Stimulated activated CD4-positive, alpha-beta T cell treated with anti-CD3 and anti-CD28 coated beads, TNF-alpha, amount 100 ng/mL, for 24 hours (primary cell): ENCODE measurements at places on chromosomes 3 and 15.

- DNase-seq, result no peak
These were observed 37.0 kb downstream of the CMTM8 start for GRCh38 chr3:32275506-32275905.

- DNase-seq, result no peak
These were observed 50.1 kb downstream of the KLHL25 start for GRCh38 chr15:85744579-85744978.

- no peak for DNase-seq
These were observed 3.1 kb downstream of the MYRIP start for GRCh38 chr3:39812537-39812936.

DNA sequence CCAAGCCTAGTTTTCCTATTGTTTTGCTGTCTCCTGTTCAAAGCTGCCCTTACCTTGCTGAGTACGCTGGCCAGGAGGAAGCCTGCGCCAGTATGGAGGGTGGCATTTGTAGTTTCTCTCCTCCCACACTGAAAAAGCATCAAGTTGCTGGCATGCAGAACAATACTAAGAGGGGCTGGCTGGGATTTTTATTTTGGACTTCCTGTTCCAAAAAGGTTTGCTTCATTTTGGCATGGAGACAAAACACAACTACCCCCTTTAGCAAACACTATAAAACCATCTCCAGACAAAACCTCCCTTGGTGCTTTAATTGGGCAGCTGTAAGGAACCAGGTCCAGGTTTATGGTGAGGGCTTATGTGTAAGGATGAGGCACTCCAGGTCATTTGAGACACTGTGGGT lies 457.6 kb downstream of the PDCD6IP start:
- no peak for DNase-seq

DNA sequence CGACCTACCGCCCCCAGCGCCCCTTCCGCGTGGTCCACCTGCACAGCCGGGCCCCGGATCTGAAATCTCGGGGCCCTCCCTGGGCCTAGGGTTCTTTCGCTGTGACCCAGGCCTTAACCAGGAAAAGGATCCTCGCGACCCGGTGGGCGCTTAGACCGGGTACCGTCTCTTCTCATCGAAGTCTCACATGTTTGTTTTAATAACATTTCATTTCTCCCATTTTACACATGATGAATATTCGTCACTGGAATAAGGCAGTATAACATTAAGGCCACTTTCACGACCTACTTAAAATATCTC lies 277 bp upstream of the DALRD3 start:
- DNase-seq, result no peak

DNA sequence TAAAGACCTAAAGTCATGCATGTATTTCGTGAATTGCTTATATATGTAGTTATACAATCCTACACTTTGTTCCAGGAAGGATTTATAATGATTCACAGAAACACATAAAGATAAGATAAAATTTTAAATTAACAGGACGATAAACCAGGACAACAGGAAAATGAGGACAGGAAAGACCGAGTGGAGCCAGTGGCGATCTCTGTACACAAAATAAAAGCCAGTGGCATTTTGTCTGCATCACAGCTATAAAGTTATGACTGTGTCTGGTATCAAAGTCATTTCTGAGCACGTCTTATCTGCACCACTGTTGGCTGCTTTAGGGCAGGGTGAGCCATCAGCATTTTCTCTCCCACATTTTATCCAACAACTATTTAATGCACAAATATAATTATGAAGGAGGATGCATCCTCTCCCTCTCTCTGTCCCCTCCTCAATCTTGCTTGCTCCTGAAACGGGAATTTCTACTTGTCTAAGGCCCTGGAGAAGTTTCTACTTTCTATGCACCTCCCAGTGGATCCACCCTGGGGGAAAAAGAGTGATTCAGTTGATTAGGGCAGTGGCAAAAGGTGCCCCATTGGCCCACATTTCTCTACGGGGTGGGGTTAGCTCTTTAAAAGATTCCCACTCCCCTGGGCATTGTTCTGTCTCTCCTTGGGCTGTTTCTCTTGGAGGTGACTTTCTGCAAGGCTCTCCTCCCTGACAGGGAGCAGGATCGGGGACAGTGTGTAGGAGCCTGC lies 159.4 kb upstream of the UBE2E1 start:
- no peak for DNase-seq

DNA sequence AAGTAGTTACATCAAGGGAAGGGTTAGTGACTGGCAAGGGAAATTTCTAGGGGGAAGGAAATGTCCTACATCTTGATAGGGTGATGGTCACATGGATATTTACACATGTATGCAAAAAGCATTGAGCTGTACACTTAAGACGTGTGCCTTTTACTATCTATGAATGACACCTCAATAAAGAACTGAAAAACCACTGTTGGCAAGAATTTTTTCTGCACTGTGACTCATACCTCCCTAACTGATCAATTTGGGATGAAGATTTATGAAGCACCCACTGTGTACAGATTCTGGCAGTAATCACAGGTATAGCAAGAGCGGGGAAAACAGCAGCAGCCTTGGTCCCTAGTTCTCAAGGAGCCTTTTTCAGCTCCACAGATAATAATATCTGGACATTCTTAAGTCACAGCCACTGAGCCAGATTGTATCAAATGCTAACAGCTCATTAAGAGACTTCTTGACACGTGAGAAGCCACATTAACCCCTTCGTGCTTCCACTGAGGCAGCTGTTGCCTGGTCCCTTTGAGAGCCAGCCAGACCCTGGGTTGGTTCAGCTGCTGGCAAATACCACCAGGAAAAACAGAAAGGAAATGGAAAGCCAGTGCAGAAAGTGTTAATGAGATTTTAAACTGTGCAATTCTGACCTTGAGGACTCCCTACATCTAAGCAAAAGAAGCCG lies 32.0 kb upstream of the GALNT15 start:
- no peak for DNase-seq

DNA sequence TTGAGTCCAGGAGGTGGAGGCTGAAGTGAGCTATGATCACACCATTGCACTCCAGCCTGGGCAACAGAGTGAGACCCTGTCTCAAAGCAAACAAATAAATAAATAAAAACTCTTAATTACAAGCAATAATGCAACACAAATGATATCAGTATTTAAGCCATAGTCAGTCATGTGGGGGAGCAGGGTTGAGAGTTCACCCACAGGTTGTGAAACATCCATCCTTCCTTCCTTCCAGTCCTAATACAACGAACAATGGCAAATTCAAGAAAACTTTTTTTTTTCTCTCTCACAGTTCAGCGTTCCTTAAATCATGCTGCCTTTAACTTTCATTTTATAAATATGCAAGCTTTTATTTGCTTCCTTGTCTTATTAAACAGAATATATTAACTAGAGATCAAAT lies 24.1 kb downstream of the ZNF592 start:
- no peak for DNase-seq

GRCh38 chr3:189389346-189389745 lies 217.6 kb downstream of the TPRG1 start:
- DNase-seq, result no peak

- DNase-seq, result no peak
These were observed 23.0 kb downstream of the HPS3 start for GRCh38 chr3:149152420-149152819.

GRCh38 chr3:66747696-66748095 lies 246.9 kb upstream of the LRIG1 start:
- DNase-seq, result no peak

GRCh38 chr3:192339214-192339613 lies 388.1 kb downstream of the FGF12 start:
- no peak for DNase-seq

DNA sequence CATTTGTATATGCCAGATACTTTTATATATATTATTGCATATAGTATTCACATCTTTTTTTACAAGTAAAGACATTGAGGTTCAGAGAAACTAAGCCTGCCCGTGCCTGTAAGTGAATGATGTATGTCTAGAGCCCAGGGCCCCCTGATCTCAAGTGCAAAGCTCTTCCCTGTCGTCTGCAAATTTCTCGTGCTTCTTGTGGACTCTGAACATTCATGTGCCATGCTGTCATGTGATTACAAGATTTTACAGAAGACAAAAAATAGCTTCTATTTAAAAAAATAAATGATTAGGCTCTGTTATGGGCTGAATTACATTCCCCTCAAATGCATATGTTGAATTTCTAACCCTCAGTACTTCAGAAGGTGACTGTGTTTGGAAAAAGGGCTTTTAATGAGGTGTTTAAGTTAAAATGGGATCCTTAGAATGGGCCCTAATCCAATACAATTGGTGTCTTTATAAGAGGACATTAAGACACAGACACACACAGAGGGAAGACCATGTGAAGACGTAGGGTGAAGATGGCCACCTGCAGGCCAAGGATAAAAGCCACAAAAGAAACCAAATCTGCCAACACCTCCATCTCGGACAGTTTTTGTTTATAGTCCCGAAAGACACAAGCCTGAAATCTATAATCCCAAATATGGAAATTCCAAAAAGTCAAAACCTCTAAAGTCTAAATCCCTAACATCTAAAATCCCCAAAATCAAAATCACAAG lies 3.9 kb upstream of the MASP1 start:
- DNase-seq, result no peak

DNA sequence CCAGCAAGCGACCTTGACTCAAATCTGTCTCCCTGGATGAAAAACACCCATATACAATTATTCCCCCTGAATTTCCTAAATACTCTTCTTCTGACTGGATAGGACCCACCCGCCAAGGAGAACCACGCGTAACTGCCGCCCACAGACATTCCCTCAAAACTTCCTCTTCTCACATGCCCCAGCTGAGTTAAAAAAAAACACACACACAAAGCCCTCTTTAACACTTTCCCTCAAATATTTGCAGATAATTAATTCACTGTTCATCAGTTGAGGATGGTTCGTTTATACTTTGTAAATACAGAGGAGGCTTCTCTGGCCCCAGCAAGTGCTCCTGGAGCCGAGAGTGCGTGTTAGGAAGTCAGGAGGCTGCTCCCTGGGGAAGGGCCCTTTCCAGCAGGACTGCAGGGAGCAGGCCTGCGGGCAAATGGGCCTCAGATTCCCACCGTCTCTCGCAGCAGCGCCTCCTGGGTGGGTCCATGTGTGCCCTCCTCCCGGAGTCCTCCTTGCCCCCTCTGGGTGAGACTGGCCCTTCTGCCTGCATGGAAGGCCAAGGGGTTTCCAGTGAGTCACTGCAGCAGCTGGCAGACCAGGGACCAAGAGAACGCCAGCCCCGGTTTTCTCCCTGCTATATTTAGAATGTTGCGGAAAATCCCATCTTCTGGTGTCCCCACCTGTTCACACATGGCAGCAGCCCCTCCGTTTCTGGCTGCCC lies 46.8 kb downstream of the MGLL start:
- no peak for DNase-seq

GRCh38 chr15:65337436-65338070 lies 33.1 kb downstream of the RNU5B-1 start:
- DNase-seq, result no peak

GRCh38 chr15:59240036-59240435 lies 33.4 kb downstream of the LDHAL6B start:
- no peak for DNase-seq
